ENCODE measurements at places on chromosomes 13 and 19.

GRCh38 chr13:75482070-75482819 is at the start of gene TBC1D4:
Gene TBC1D4 (minus strand): TSS chr13:75482169. CDS start chr13:75481767, 402 bp downstream.
- DNase-seq: peak; percentile 86

GRCh38 chr19:43407416-43408005 is 7.2 kb upstream of the TEX101 start:
- DNase-seq: no peak

DNA sequence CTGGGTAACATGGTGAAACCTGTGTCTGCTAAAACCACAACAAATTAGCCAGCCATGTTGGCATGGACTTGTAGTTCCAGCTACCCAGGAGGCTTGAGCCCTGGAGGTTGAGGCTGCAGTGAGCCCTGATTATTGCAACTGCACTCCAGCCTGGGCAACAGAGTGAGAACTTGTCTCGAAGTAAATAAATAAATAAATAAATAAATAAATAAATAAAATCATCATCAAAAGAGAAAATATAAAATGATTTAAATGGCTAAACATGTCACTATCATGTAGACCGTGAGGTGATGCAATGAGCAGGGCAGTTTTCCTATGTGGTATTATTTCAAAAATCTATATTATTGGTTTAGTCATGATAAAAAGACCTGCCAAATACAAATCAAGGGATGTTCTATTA is 2074.3 kb downstream of the PCDH9 start:
- DNase-seq: no peak

GRCh38 chr13:32581177-32581786 is 5.0 kb upstream of the PDS5B start:
- DNase-seq: peak; percentile 32

GRCh38 chr13:47503475-47503874 is 497.6 kb downstream of the SUCLA2 start:
- DNase-seq: no peak

Measured in G401 (cell line).